ENCODE measurements at places on chromosomes 16 and 17.

DNA sequence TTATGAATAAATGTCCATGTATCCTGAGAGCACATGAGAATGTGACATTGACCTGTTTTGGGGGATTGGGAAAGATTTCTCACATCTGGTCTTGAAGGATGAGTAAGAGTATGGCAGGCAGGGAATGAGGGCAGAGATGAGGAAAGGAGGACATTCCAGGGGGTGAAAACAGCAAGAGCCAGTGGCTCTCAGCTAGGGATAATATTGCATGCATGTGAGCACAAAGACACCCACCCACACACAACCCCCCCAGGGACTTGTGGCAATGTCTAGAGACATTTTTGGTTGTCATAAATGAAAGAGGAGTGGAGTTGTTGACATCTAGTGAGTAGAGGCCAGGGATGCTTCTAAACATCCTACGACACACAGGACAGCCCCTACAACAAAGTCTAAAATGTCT, 6.0 kb downstream of the MYO1D start:
- DNase-seq: no peak

DNA sequence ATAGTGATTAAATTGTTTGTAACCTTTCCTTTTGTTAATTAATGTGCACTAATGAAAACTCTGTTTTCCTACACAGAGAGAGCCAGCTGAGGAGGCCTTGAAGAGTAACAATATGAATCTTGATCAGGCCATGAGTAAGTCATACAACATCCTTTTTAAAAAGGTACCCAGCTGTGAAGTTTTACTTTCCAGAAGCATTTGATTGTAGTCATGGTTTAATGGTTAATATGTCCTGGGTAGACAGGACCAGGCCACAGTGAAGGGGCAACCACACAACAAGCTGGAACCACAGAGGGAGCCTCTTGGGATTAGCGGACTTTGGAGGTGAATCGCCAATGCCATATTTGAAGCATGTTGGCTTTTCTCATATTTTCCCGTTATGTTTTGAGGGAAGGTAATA, 55.6 kb downstream of the TMC6 start:
- DNase-seq: no peak

DNA sequence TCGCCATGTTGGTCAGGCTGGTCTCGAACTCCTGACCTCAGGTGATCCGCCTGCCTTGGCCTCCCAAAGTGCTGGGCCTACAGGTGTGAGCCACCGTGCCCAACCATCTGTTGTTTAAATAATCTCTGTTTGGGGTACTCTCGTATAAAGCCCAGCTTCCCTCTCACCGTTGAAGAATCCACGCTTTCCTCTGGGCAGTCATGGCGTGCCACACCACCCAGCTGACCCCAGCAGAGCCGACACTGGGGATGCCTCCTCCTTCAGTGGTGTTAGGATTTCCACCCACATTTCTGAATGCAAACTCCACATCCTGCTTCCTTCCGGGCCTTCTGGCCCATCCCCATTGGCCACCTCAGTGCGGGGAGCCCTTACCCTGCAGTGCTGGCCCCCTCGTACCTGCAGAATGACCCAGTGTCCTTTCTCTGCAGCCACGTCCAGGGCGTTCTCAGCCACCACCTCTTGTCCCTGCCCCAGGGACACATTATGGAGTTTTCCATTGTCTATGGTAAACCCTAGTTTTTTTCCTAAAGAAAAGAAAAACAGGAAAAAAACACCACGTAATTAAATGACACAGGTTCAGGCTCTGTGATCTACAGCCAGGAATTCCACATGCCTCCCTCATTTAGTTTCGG, 60.4 kb downstream of the PGS1 start:
- no peak for DNase-seq

DNA sequence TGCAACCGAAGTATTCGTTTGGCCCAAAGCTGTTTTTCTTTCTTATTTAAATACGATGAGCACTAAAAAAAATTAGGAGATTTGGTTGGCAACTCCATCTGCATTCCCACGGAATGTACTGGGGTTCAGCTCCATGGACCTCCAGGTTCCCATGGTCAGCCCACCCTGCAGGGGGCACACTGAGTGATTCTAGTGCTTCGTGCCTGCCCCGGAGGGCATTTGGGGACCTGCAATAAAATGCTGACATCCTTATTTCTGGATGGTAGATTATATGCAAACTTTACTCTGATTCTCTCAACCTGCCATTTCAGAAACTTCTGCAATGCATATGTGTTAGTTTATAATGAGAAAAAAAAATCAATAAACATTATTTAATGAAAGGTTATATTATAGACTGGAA, 339.4 kb downstream of the XYLT1 start:
- DNase-seq: no peak

GRCh38 chr17:50721194-50722010, 2.0 kb downstream of the LUC7L3 start:
- DNase-seq: no peak

DNA sequence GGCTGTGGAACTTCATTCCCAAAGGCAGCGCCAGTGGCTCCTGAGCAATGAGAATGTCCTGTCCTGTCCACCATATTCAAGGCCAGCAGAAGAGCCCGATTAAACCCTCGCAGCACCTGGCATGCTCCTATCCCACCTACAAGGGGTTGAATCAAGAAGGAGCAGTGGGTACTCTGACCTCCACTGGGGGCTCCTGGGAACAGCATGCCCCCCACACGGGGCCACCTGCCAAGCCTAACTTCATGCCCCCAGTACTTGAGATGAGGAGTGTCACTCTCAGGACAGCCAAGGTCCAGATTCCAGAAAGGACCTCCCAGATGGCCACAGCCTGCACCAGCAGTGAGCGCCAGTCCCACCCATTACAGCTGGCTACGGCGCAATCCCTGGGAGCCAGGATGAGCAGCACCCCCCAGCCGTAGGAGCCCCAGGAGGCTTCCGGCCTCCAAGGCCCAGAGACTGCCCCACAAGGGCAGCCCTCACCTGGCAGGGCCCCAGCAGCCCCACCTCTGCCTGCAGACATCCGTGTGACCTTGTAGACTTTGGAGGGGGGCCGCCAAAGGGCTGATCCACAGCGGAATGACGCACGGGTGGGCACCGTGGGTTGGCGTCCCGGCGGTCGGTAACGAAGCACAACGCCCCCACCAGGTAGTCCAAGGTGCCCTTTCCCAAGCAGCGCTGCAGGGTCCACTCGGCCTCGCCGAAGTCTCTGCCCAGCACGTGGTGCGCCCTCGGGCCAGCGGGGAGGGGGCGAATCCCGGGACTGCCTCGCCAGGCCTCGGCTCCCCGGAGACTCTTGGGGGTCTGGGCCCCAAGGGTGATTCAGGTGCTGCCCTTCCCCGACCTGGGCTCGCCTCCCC, 1.0 kb upstream of the MPDU1 start:
- DNase-seq: no peak

DNA sequence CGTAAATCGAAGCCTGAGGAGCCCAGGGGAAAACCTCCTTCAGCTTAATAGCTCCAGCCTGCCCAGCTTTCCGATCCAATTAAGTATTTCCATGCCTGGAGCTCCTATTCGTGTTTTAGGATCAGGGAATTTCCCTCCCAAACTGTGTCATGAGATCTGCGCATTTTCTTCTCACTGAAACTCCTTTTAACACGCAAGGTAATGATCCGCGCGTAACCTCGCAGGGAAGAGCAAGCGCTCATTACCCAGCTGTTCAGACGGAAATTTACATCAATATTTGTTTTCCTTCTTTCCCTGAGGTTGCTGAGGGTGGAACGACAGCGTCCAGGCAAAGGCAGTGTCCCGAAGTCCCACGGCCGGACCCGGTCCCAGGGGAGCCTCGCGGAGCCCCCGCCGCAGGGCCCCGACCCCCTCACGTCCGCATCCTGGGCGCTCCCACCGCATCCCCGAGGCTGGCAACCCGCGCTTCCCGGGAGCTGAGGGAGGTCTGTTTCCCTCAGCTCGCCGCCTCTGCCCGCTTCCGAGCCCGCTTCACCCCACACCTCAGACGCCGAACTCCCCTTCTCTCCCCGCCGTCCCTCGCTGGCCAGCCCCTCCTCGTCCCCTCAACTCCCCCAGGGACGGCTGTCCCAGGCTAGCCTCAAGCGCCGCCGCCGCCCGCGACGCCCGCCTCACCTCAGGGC, 415 bp downstream of the ABCA5 start:
- DNase-seq: no peak

GRCh38 chr16:4240624-4241023, 1.3 kb downstream of the SRL start:
- DNase-seq: no peak

- DNase-seq: no peak
Observed at GRCh38 chr16:12891836-12892235, 9.6 kb upstream of the SHISA9 start.

- DNase-seq: no peak
Observed at GRCh38 chr16:85856079-85856478, 42.9 kb upstream of the IRF8 start.

- no peak for DNase-seq
Observed at GRCh38 chr17:53804437-53804836, 18.3 kb upstream of the KIF2B start.

DNA sequence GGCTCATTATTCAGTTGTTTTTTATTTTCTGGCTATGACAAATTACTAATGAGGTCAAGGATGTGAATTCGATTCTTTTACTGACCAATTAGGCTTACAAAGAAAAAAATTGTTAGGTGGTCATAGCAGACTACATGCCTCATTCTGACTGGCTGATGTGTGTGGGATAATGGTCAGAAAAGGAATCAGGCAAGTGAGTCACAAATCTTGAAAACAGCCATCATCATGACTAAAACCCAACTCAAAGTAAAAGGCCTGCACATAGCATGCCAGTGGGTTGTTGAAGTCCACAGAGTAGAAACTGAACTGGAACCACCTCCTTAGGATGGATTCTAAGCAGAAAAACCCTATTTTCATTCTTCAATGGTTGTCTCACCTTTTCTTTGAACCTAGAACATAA, 8.6 kb downstream of the RPGRIP1L start:
- no peak for DNase-seq

DNA sequence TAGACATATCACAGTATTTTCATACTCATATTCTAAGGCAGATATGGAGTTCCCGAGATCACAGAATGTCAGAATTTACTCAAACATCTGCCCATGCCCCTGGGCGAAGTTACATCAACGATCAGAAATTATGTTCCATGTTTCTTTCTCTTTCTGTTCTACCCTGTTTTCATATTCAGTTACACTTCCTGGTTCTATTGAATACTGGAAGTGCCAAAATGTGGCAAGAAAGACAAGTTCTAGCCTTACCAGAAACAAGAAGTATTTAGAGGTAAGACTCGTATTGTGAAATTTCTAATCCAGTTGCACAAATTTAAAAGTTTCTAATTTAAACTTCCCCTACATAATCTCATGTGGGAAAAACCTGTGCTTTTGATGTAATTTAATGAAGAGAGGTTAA, 36.1 kb downstream of the KCNJ2 start:
- DNase-seq: no peak

- DNase-seq: no peak
Observed at GRCh38 chr16:2516391-2517240, 2.9 kb downstream of the ATP6V0C start.

- DNase-seq: no peak
Observed at GRCh38 chr17:47837401-47838039, 3.6 kb downstream of the SCRN2 start.

DNA sequence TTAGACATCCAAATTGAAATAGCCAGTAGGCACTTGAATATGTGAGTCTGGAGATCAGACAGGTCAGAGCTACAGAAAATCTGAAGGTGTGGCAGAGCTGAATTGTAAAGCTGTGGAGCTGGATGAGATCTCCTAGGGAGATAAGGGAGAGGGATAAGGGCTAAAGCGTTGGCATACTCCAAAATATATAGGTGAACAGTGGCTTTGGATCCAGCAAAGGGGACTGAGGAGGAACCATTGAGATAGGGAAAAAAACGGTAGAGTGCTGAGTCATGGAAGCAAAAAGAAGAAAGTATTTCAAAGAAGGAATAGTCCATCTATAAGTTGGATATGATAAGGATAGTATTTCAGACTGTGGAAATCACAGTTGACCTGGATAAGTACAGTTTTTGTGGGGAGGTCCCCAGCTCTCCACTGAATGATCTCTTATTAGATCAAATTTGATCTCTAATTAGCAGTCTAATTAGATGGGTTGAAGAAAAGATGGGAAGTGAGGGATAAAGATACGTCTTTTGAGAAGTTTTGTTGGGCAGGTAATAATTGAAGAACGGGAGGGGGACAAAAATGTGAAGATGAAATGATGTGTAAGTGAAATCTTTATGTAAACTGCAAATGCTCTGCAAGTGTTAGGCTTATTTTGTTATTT, 587 bp upstream of the DBF4B start:
- no peak for DNase-seq

GRCh38 chr17:66952031-66952524, 12.4 kb upstream of the CACNG4 start:
- DNase-seq: no peak

- no peak for DNase-seq
Observed at GRCh38 chr17:10739386-10739785, 9.6 kb upstream of the TMEM220 start.

DNA sequence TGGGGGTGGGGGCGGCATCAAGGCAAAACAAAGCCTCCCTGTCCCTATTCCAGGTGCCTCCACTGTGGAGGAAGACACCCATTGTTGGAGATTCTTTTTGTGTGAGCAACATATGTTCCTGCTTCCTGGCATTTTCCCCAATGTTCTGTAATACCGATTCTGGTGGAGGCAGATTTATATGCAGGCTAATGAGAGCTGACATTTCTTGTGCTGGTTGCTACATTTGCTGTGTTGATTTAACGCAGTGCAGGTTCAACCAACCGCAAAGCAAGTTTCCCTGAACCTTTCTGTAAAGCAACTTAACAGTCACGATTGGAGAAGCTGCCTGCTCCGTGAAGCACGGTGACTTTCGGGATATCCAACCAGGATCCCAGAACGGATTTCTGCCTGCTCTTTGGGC, 260.5 kb downstream of the CBLN1 start:
- DNase-seq: no peak

DNA sequence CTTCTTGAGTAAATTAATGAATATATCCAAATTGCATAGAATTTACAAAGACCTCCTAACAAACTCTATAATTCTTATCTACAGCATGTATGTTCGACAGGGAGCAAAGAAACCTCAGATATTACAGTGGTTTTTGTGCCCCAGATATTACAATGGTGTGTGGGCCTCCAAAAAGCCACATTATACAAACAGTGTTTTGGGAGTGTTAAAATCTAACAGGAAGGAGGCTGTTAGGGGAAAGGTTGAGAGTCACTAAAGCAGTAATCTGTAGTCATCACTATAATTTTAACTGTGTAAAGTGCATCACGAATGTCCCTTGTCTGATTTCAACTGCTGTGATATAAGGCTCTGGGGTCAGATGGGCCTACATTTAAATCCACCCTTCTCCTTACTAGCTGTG, 400.2 kb upstream of the C16orf82 start:
- no peak for DNase-seq

DNA sequence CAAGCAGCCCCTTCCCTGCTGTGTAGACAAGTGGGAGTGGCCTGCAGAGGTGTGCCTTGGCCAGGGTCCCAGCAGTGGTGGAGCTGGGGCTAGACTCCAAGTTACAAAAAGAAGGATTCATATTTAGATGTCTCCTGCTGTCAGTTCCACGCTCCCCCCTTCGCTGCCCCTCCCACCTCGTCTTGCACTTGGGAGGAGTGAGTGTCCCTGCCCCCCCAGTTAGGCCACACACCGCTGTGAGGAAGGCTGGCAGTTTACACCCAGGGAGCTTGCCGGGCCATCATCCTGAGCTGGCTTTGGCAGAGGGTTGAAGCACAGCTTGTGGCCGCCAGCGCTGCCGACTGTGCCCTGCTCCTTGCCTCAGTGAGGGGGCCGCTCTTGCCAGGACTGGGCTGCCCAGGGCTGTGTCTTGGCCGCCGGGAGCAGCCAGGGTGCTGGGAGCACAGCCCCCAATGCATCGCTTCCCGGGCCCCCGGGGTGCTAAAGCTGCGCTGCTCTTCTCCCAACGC, 44.3 kb downstream of the ELAC2 start:
- no peak for DNase-seq

- DNase-seq: no peak
Observed at GRCh38 chr17:31843070-31843745, 15.8 kb downstream of the COPRS start.

All from HEK293T (cell line).